Naive thymus-derived CD4-positive, alpha-beta T cell (primary cell): ENCODE measurements at places on chromosomes 13 and 19.

- DNase-seq: peak; percentile 13
Observed at GRCh38 chr19:4971424-4971793, 2.5 kb downstream of the KDM4B start.

DNA sequence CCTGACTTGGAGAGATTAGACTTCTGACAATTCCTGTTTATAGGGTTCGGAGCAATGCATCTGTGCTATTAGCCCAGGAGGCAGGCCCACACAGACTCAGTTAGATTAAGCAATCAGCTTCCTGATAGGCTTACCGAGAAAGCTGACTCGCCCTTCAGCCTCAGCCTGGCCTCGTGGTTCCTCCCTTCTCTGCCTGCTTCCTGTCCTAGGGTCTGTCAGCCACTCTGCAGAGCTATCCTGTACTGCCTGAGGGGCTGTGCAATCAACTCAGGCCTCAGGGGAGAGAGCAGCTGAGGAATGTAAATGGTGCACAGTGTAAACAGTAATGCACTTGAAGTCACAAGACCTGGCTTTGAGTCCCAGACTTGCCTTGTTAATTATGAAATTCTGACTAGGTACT lies 30.7 kb downstream of the HTR2A start:
- no peak for DNase-seq

DNA sequence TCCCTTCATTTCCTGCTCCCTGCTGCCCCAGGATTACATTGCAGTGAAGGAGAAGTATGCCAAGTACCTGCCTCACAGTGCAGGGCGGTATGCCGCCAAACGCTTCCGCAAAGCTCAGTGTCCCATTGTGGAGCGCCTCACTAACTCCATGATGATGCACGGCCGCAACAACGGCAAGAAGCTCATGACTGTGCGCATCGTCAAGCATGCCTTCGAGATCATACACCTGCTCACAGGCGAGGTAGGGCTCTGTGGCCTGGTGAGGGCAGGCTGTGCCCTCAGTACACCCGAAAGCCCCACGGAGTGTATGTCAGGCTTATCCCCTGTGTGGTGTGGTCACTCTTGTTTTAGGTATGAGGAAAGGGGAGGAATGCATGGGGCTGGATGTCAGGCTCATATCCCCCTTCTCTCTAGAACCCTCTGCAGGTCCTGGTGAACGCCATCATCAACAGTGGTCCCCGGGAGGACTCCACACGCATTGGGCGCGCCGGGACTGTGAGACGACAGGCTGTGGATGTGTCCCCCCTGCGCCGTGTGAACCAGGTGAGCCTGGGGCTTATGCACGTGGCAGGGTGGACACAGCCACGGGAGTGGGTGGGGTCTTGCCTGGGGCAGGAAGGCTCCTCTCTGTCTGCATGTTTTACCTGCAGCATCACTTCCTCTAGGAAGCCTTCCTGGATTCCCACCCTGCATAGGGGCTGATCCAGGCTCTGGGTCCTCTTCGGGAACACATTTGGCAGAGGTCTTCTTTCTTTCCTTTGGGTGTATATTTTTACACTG lies 2.3 kb upstream of the RNF225 start:
- DNase-seq: no peak

GRCh38 chr13:59391696-59392095 lies 772.0 kb downstream of the DIAPH3 start:
- peak; percentile 74 for DNase-seq

GRCh38 chr19:7932276-7932929 lies 6.5 kb upstream of the CTXN1 start:
- no peak for DNase-seq
